ENCODE measurements at places on chromosomes 7 and 10.

GRCh38 chr7:116683786-116684185 is 11.8 kb downstream of the MET start:
- no peak for DNase-seq

DNA sequence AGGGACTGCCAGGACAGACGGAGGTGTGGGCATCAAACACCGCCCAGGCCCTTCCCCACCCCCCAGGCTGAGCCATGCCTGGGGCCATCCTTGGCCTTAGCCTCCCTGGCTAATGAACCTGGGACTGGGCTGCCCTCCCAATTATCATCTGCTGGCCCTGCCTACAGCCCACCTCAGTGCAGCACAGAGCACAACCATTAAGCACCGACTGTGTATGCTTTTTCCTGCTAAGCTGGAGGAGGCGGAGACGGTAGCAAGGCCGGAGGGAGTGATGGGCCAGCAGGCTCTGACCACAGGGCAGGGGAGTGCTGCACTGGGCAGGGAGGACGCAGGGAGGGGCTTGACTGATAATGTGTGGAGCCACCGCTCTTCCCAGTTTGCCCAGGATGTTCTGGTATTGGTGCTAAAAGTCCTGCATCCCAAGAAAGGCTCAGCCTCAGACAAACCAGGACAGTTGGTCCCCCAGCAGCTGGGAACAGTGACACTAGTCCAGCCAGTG is 72.0 kb downstream of the C10orf143 start:
- no peak for DNase-seq

GRCh38 chr7:411677-412312 is 107.9 kb downstream of the PDGFA start:
- DNase-seq, result no peak

- no peak for DNase-seq
Measured at GRCh38 chr10:84012831-84013458, 126.4 kb upstream of the GHITM start.

DNA sequence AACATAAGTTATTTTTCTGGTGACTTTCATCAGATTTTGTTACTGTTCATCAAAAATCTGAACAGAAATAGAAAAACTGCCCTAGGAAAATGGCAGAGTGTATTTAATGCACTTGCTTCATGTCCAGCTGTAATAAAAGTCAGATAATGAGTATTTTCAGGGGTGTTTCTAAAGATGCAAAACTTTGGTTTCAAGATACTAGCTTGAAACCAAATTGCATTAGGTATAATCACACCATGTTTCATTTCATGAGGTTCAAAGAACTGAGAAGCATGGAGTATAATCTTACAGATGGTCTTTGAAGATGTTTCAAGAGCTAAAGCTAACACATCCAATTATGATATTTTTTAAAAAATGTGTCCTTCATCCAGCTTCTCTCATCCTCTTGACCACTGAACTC is 128.9 kb downstream of the NRCAM start:
- no peak for DNase-seq

DNA sequence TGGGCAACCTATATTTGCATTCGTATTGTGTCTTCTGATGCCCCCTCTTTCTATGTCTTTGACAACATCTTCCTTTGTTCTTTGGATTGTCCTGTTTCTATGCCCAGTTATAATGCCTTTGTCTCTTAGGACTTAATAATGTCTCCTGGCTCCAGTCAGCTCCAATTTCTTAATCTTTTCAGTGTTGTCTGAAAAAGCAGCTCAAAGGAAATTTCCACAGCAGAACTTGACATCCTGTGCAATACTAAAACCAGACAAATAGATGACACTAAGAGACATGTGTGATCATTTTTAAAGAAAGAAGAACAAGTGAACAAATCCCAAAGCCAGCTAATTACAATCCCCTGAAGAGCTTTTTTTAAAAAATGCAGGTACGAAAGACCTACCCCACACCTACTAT is 47.7 kb upstream of the RNF148 start:
- no peak for DNase-seq

GRCh38 chr10:126595160-126595559 is 75.3 kb downstream of the C10orf90 start:
- no peak for DNase-seq

- DNase-seq, result no peak
Measured at GRCh38 chr10:28710202-28710886, 33.0 kb downstream of the BAMBI start.

- no peak for DNase-seq
Measured at GRCh38 chr10:27701938-27702537, 43.6 kb downstream of the MKX start.

GRCh38 chr10:129030603-129030895 is 436.5 kb upstream of the MGMT start:
- DNase-seq, result no peak

DNA sequence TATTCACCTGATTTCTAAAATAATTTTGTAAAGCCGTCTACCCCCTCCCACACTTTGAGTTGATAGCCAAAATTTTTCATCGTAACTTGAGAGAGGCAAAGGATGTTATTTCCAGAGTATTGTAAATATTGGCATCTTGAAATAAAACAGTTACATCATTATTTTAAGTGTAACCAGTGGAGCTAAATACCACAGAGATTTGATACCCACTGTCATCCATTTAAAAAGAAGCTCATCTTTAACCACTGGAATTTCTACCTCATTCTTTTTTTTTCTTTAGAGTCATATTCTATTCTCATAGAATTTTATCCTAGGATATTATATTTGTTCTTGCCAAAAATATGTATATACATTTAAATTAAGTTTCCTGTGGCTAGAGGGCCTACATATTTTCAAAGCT is 48.6 kb downstream of the CAMK1D start:
- no peak for DNase-seq

DNA sequence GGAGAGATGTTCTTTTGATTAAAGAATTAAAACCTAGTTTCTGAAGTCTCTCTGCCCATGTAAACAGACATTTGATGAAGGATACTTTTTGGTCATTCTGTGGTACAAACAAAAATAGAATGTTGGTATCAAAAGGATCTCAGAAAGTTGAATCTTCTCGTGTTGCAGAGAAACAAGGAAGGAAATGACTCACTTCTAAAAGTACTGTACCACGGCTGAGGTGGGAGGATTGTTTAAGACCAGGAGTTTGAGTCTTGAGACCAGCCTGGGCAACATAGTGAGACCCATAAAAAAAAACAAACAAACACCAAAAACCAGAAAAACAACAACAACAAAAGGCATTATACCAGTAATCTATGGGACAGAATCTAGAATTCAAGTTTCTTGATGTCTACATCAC is 69.7 kb downstream of the PRSS58 start:
- no peak for DNase-seq

DNA sequence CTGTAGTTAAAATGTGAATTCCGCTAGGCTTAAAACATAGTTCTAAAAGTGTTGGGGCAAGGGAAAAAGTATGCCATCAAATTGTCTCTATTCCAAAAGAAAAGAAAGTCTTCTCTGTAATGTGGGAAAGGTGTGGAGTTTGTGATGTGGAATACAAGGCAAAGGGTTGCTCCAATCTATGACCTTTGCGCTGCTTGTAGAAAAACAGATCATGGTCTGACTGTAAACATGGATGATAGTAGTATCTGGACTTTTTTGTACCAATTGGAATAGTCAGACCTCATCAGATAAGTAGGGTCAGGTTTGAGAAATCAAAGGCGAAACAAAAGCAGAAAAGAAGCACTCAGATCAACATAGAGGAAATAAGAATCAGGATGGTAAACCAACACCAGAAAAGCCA is 372.3 kb downstream of the TFEC start:
- DNase-seq, result no peak

DNA sequence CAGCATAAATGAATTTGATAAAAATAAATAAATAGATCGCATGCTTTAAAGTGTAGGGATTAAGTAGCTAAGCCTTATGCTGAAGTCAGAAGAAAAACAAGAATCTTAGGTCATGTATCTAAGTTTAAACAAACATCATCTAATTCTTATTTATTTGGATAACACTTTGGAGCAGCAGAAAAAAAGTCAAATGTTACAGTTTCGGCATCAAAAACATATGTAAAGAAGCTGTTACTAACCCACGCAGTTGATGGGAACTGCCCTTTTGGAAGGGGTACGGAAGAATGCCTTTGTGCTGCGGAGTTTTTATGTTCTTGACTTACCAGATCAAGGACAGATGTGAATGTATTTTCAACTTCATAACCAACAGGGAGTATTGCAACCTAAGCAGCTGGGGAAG is 37.3 kb upstream of the HABP2 start:
- no peak for DNase-seq

GRCh38 chr10:29618341-29619171 is 16.2 kb downstream of the SVIL start:
- DNase-seq, result no peak

DNA sequence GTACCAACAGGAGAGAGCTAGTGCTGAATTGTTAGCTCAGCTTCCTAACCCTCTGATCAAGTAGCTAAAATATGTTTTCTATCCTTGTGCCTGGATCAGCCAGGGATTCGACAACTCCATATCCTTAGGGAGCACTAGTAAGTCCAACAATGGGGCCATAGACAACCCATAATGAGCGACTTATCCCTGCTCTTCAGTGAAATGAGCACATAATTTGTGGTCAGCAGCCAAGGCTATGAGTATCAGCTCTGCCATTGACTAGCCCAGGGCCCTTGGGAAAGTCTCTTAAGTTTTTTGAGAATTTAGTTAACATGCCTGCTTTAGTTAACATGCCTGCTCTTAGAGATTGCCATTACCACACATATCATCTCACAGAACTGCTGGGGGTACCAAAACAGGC is 39.3 kb downstream of the COL1A2 start:
- no peak for DNase-seq

DNA sequence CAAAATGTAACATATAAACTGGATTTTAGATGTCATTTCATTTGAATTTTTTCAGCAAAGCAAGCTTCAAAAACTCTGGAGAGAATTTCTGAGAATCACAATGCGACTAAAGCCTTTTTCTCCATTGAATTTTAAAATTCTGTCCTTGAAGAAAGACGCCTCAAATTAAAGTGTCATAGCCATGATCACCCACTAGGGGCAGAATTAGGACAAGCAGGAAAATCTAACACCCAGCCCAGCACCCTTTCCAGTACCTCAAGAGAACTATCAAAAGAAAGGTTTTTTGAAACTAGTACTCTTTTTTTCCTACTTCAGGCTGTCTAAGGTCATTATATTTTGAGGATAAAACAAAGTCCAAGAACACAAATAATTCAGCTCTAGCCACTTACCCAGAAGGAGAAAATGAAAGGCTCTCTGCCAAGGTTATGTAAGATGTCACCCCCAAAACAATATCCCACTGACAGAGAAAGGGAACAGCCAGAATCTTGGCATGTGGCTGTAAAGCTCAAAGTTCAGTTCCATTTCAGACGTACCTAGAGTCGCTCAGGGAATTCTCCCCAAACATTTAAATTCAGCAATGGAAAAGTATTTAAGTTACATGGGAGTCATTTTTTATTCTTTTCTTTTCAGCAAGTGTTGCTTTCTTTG is 299.4 kb downstream of the SNX13 start:
- no peak for DNase-seq

DNA sequence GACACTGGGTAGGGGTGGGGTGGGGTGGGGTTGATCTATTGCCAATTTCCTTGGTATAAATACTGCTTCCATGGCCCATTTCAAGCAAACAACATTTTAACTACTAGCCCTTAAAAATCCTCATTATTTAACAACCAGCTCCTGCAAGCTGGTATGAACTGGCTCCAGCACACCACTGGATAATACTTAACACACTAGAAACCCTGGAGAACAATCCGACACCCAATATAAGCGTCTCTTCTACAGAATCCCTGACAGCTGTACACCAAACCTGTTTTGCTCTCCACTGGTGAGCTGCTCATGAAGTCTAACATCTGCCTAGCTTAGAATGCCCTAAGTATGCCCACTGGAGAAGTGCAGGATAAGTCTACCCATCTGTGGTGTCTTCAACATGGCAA is 116.8 kb downstream of the HIPK2 start:
- DNase-seq, result no peak

DNA sequence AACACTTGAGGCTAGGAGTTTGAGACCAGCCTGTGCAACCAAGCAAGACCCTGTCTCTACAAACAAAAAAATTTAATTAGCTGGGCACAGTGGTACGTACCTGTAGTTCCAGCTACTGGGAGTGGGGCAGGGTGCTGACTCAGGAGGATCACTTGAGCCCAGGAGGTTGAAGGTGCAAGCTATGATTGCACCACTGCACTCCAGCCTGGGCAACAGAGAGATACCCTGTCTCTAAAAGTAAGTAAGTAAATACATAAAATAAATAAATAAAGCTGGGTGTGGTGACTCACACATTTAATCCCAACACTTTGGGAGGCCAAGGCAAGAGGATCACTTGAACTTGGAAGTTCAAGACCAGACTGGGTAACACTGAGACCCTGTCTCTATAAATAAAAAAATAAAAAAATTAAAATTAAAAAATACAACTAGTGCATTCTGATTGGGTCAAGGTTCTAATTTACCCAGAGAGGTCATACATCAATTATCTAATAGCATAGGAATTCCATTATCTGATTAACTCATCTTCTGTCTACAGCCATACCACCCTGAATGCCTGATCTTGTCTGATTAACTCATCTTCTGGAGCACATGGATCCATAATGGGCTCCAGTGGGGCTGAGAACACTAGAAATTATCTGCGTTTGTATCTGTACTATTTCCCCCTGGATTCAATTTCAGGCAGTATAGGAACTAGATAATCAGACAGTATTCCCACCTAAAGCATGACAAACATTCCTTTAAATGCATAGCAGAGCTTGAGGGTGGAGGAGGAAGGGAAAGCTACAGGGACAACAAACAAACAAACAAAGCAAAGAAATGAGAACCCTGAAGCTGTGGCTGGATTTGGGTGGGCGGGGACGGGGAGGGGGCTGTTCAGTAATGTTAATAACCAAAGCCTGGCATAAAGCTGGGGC is 21.0 kb upstream of the HILPDA start:
- DNase-seq, result no peak

DNA sequence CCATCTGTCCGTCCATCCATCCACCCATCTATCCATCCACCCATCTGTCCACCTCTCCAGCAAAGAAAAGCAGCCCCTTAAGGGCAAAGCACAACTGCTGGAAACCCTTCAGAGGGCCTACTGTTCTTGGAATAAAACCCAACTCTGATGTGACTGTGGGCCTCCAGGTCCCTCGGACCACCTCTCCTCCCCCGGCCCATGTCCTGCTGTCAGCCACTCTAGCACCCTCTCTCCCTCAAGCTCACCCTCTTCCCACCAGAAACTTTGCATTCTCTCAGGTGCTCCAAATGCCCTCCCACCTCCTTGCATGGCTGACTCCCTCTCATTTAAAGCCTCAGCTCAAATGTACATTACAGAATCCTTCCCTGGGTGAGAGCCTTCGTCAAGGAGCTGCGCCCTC is 110.3 kb downstream of the ARHGAP22 start:
- DNase-seq, result no peak

GRCh38 chr7:94512735-94513564 is 3.3 kb downstream of the CASD1 start:
- no peak for DNase-seq

GRCh38 chr10:72126184-72126871 is 38.0 kb upstream of the SPOCK2 start:
- DNase-seq, result no peak
